ENCODE measurements at places on chromosomes 1 and 21.

DNA sequence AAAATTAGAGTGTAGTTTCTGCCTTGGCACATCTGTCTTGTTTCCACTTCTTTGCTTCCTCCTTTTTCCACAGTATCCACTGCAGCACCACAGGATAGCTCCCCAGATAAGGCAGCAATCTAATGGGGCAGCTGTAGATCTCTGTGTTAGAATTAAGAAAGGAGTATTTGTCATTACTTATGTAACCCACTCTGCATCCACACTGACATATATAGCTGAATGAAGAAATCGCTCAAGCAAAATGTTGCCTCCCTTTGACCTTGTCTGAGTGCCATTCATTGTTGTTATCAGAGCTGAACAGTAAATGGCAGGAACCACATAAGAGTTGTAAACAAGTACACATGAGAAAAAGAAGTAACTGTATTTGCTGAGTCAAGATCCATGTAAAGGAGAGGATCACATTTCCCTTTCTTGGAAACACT, 45.9 kb upstream of the DPH5 start:
- no peak for DNase-seq

DNA sequence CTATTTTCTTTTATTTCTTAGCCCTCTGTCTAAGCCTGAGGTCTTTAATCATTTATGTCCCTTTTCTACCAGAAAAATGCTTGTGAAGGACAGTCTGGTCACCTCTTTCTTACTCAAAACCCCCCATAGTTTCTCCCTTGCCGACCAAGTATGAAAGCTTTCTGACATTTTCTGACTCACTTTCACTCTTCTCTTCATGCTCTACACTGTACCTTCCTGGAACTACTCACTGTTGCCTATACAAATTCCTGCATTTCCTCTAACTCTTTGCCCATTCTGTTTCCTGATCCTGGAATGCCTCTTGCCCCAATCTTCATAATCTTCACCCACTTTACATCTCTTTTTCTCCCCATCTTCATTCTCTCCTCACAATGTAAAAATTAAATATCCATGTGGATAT, 380.0 kb downstream of the HHIPL2 start:
- peak; percentile 23 for DNase-seq

GRCh38 chr1:238438311-238439270, 547.9 kb upstream of the ZP4 start:
- DNase-seq: peak; percentile 59

DNA sequence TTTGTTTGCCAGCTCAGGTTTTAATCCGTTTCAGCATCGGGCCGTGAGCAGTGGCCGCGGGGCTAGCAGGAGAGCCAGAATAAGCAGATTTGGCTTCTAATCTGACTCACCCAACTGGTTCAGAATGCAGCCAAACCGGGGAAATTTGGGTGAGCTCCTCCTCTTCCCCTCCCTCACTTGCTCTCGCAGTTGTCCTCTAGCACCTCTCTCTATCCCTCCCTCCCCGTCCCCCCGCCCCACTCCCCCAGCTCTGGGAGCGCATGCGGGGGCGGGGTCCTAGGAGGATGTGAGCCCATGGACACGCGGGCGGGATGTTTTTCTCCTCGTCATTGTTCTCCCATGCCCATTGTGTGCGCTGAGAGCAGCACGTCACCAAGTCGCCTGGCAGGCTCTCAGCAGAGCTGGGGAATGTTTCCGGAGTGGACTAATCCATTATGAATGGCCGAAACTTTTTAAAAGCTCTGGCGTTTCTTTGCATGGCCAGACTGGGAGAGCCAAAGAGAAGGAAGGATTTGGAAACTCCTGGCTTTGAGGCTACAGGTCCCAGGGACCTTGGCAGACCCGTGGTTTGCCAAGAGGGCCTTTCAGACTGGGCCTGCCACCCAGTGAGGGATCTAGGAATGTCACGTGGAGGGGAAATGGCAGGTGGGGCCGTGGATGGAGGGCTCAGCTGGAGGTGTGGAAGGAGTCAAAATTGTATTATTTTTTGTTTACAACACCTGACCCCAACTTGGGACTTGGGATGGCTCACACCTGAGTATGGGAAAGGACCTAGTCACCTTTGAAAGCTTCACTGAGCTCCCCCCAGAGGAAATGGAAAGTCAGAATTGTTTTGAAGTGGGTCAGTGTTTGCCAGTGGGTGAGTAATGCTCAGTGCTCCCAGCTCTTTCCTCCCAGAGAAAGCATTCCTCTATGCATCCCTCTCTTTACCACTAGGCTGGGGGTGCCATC, 39.2 kb downstream of the CDK18 start:
- no peak for DNase-seq

- DNase-seq: peak; percentile 88
Observed at GRCh38 chr1:118963456-118964430, 24.4 kb downstream of the TBX15 start.

DNA sequence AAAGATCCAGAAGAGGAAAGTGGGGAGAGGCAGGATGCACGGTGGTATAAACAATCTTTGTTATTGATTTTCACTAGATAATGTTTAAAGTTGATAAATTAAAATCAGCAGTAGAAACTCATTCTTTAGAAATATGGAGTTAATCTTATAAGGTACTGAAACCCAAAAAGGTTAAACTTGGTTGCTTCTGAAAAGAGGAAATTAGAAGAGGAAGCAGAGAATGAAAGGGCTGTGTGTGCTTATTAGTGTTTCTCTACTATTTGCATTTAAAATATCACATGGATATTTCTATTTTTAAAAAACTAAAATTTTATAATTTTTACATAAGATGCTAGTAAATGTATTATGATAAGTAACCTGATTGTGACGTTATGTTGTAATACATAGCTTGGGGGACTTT, 24.4 kb downstream of the C1orf141 start:
- no peak for DNase-seq

DNA sequence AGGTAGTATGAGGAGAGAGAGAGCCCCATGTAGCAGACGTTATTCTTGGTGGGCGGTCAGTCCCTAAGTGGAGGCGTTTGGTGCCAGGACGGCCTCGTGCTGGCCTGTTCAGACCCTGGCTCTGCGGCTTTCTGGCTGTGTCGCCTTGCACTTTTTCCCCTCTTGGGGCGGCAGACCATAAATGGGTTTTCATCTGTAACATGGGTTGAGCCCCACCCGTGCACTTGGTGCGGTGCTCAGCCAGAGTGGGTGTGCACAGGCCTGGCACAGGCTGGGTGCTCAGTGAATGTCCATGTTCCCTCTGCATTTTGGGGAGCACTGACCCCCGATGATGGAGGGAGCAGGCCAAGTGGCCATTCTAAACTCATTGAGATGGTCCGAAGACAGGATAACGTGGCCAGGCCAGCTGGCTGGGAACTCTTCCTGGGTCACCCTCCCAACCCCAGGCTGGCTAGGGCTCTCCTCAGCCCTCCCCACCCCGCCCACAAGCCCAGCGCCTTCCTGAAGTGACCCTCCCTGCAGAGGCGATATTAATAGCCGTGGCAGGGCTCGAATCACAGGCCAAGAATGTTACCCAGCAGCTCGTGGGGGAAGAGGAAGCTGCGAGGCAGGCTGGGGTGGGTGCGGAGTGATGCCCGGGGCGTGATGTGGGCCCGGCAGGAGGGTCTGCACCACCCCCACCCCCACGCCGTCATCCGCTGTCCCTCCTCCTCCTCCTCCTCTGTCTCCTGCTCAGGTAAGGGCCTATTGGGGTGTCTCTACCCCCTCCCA, 78.5 kb downstream of the ARHGEF10L start:
- DNase-seq: no peak

DNA sequence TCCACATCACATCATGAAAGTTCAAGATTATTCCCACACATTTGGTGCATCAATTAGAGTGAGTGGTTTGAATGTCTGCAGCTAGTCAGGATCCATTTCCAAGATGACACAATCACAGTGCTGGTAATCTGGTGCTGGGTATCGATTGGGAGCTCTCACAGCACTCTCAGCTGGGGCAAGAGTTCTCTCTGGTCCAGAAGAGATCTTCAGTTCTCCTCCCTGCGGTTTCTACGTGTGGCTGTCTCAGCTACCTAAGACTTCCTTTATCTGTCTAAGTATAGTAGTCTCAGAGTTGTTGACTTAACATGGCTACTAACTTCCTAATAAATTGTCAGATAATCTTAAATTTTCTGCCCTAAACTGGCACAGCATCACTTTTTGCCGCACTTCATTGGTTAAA, 358.0 kb upstream of the BRINP3 start:
- DNase-seq: no peak

- no peak for DNase-seq
Observed at GRCh38 chr1:119435052-119435451, 20.1 kb downstream of the HSD3B2 start.

DNA sequence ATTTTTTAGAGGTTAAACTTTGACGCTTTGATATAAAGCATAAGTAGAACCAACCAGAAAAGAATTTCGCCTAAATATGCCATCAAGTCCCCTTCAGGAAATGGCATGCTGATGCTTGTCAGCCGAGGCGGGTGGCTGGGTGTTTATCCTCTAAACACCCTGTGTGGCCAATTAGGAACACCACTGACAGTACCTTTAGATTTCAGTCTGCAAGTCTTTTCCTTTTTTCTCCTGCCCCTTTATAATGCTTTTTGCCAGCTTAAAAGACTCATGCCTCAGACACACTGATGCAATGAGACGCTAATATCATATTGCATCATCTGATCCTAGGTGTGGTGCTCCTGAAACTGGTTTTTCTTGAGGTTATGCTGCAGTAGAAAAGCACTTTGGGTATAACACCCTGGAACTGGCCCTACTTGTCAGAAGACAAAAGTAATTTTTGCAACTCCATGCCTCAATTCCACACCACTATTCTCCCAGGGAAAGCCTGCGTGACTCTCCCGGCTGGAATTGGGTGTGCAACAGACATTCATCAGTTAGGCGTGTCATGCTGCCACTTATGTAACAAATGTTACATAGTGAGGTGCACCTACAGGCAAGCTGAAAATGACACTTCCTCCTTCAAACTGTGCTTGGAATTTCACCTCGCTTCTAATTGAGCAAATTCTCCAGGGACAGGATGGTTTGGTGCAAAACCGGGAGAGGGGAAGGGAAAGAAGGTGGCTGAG, 2.0 kb upstream of the RCC2 start:
- DNase-seq: no peak

DNA sequence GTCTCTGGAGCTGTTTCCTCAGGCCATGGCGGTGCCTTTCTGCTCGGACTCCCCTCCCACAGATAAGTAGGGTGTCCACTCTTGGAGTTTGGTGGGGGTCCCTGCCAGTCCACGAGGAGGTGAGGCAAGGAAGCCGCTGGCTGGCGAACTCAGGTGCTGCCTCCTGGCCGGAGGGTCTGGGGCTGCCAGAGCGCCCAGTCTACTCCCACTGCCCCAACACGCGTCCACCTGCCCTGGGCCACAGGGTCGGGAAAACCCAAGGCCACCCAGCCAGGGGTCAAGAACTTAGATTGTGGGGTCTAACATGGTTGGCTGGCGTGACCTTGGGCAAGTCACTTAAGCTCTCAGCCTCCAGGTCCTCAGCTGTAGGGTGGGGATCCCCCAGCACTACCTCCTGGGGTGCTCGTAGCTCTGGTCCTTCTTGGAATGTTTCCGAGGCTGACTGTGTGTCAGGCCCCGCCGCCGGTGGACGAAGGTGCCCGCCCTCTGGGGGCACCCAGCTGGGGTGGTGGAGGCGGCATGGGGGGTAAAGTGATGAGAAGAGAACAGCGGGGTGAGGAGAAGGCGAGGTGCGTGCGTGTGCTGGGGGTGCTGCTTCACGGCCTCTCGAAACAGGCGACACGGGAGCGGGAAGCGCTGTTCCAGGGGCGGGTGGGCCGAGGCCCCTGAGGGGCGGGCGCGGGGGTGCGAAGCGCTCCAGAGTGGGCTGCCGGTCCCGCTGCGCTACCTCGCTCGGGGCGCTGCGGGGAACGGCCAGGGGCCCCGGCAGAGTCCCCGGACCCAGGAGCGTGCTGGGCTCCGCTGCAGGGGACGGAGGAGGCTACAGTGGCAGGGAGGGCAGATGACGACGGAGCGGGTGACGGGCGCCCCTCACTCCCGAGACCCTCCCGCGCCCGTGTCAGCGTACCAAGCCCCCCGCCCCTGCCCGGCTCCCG, 1.2 kb downstream of the SH2D5 start:
- no peak for DNase-seq

DNA sequence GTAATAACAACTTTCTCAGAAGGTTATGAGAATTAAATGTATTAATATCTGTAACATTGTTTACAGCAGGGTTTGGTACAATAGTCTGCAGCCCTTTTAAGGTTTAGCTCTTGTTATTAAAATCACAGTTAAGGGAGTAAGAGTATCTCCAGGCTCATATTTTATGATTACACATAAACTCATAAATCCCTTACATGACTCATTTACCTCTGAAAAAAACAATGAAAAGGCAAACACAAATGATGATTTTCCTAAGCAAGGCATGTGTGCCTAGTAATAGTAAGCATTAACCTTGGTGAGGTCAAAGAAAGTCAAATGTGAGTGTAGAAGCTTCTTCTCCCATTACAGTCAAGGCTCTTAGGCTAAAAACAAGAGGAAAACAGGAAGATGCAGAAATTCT, 84.5 kb upstream of the ADGRL4 start:
- no peak for DNase-seq

GRCh38 chr1:200354243-200354642, 55.6 kb downstream of the ZNF281 start:
- DNase-seq: no peak

GRCh38 chr1:104264521-104264920, 514.8 kb downstream of the AMY1C start:
- no peak for DNase-seq

DNA sequence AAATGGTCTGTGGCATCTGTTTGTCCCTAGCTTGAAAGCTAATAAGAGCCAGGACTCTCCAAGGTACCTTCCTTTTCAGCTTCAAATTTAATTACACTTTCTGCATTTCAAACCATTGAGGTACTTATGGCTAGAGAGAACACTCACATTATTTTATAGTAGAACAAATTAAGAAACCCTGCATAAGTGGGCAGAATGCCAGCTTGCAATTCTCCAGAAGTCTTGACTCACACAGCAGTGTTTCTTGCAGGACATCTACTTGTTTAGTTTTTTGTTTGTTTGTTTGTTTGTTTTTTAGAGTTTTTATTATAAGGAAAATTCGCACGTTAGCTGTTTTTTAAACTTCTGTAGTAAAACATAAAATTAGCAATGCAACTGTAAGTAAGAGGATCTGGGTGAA, 397.2 kb downstream of the NEGR1 start:
- no peak for DNase-seq

GRCh38 chr1:150530491-150531159, 15.1 kb downstream of the FALEC start:
- DNase-seq: no peak

- DNase-seq: no peak
Observed at GRCh38 chr21:18617291-18617690, 213.7 kb upstream of the TMPRSS15 start.
